ENCODE measurements at places on chromosomes 5 and 9.

DNA sequence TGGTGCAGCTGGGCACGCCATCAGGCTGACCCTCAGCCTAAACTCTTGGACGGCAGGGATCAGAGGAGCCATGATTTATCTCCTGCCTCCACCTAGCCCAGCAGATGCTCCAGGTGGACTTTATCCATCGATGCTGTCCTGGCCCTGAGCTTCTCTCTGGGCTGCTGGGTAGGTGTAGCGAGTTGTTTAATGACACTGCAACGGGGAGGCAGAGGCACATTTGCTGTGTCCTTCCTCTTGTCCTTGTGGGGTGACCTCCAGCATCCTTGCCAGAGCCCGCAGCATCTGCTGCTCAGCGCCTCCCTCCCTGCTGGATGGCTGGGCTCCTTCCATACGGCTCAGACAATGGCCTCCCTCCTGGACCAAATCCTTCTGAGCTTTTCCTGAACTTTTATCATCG is 103.1 kb upstream of the IRX4 start:
- DNase-seq: no peak

- DNase-seq: no peak
Observed at GRCh38 chr9:70262366-70262765, 3.6 kb downstream of the SMC5 start.

DNA sequence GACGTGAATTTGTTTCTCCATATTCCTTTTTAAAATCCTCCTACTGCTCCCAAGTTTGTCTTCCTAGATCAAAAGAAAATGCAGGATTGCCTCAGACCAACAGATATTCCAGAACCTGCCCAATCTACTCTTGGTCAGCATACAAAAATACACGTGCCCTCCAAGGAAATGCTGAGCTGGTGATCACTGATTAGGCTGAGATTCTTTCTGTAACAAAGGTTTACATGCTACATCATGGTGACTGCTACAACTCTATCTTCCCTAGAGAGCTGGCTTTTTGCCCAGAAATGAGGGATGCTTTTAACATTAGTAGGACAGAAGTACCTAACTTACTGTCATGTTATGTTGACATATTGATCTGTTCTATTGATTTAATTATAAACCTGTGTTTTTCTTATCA is 35.5 kb downstream of the OR2Y1 start:
- DNase-seq: no peak

DNA sequence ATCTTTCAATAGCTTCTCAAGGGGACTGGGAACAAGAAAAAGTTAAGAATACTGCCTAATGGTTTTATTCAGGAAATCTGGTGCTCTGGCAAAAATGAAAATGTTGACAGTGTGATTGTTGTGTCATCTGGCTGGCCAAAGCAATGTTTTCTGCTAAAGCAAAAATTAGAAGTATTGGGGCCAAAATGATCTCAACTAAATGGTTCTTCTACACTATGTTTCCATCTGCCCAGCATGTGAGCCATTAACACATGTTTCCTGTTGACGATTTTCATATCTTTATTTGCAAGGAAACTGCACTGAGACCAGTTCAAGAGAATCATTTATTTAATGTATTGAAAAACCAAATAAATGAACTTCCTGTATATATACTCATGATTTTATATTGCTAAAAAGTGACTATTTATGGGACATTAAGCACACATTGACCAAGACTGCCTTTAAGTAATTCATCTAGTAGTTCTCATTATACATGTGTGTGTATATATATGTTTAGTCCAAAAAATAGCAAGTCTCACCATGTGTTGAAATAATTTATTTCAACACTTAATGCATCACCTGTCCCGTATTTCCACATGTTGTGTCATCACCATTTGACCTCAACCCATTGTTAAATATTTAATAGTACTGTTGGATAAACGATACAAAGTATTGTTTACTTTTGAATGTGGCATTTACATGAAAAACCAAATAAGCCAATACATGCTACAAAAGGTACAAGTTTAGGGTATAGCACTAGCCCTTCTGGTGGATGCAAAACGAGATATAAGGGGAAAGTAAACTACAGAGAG is 7.5 kb upstream of the FST start:
- DNase-seq: no peak

GRCh38 chr9:123606141-123606540 is 250.1 kb downstream of the CRB2 start:
- no peak for DNase-seq

GRCh38 chr9:113545068-113545467 is 81.5 kb downstream of the RGS3 start:
- no peak for DNase-seq

GRCh38 chr9:105065098-105066088 is 137.4 kb upstream of the ABCA1 start:
- DNase-seq: no peak

- DNase-seq: peak; percentile 52
Observed at GRCh38 chr9:6805532-6805931, 47.8 kb downstream of the KDM4C start.

- no peak for DNase-seq
Observed at GRCh38 chr9:128027705-128028104, 39.4 kb downstream of the NAIF1 start.

DNA sequence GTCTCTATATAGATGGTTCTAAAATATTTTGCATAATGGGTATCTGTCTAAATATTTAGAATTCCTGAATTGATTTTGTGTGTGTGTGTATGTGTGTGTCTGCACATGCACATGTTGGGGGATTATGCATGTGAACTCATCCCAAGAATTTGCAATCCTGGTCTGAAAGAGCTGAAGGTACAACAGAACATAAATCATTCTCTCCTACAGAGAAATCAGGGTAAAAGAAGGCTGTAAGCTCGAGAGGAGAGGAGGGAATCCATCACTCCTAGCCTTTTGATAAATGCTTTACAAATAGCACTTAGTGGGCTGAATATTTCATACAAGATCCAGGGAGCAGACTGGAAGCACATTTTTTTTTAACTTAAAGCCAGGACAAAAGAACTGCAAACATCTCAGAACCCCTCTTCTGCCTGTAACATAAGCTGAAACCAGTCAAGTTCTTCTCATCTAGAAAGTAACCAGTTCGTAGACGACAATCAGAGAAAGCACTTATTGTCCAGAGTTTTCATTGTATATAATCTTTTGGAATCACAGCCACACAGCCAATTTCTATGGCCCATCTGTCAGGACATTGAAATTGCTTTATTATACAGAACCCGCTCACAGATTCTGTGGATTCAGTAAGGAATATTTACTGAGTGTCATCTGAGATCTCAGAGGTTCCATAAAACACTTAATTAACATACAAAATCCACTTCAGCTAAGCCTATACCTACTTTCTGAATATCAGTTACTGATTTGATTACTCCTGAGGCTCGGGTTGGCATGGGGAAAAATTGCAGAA is 541.4 kb upstream of the ZNF462 start:
- DNase-seq: no peak

- no peak for DNase-seq
Observed at GRCh38 chr9:95202076-95202681, 115.3 kb downstream of the FANCC start.

GRCh38 chr9:107847978-107848964 is 358.7 kb upstream of the KLF4 start:
- DNase-seq: peak; percentile 63

DNA sequence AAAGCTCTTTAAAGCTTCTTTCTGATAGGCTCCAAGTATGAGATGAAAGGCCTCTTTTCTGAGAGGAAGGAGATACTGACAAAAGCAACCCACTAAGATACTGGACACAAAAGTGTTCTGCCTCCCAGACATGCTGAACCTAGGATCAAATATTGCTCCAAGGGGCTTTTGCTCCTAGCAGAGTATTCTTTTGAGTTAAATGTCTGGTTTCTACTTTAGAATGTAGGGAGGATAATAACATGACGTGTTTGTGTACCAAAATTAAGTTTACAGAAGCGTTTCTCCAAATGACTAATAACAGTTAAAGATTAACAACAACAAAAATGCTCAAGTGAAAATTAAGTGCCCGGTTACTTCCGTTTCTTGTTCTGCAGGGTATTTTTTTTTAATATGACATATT is 2293.3 kb upstream of the C9orf72 start:
- no peak for DNase-seq

GRCh38 chr5:171537923-171538537 is 118.6 kb downstream of the FGF18 start:
- no peak for DNase-seq

- DNase-seq: peak; percentile 52
Observed at GRCh38 chr5:132883261-132883834, 9.9 kb downstream of the LEAP2 start.

- no peak for DNase-seq
Observed at GRCh38 chr9:34984049-34984448, 5.5 kb upstream of the DNAJB5 start.

DNA sequence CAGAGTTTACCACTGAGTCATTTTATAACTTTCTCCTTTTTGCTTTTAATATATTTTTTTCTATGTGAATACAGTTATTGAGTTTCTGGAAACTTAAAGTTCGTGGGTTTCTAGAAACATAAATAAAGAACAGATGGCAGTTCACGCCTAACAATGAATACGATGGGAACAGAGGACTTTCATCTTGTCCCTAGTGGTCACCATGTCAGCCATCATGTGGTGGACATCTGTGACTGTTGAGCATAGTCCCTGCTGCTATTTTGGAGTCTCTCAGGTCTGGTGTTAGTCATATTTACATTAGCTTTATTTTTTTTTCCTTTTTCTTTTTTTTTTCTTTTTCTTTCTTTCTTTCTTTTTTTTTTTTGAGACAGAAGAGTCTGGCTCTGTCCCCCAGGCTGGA is 85.3 kb downstream of the XRCC4 start:
- no peak for DNase-seq

- DNase-seq: peak; percentile 53
Observed at GRCh38 chr9:102069969-102070368, 331.5 kb upstream of the GRIN3A start.

DNA sequence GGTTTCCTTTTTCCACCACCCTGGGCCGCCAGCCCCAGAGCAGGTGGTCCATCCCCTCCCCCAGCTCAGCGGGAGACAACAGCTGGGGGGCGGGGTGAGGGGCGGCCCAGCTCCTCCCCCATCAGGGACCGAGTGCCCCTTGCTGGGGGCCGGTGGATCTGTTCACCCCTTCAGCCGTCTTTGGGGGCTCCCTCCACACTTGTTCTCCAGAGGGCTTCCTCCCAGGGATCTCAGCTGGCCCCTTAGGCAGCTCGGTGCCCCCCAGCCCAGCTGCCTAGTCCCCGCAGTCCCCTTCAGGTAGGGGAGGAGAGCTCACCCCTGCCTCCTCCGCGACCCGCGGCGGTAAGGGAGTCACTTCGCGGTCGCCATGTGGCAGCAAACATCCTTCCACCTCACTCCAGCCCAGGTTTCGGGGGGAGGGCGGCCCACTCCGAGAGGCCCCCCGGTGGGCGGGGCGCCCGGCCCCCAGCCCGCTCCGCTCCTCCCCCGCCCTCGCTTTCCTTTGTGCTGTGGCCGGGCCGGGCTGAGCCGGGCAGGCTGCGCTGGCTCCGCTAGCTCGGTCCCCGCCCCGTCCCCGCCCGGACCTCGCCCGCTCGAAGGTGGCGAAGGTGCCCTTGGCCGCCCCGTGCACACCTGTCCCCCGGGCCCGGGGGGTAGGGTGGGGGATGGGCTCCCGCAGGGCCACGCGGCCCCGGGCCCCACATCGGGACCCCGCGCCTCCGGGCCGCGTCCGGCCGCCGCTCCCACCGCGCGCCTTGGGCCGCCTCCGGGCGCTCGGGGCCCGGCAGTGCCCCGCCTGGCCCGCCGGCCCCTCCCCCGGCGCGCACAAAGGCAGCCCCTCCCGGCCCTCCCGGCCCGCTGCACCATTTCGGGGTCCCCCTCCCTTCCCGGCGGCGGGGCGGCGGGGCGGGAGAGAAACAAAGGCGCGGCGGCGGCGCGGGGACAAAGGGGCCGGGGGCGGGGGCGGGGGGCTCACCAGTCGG is 683 bp downstream of the DBN1 start:
- DNase-seq: no peak

- no peak for DNase-seq
Observed at GRCh38 chr5:138805096-138805495, 51.9 kb downstream of the CTNNA1 start.

- no peak for DNase-seq
Observed at GRCh38 chr9:112642126-112642525, 75.8 kb downstream of the INIP start.

DNA sequence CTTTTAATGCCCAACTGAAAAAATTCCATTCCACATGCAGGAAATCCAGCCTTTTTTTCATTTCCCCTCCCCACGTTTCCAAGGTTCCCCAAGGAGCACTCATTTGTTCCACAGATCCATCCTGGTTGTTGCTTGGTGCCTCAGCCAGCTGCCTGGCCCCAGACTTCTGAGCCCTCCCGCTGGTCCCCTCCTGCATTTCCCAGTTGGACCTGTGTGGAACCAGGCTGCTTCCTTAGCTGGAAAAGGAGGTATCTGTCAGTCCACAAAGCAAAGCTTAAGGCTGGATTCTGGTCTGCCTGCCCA is 44.8 kb downstream of the ANGPTL2 start:
- DNase-seq: no peak

GRCh38 chr9:6089300-6089699 is 73.9 kb upstream of the RANBP6 start:
- no peak for DNase-seq

DNA sequence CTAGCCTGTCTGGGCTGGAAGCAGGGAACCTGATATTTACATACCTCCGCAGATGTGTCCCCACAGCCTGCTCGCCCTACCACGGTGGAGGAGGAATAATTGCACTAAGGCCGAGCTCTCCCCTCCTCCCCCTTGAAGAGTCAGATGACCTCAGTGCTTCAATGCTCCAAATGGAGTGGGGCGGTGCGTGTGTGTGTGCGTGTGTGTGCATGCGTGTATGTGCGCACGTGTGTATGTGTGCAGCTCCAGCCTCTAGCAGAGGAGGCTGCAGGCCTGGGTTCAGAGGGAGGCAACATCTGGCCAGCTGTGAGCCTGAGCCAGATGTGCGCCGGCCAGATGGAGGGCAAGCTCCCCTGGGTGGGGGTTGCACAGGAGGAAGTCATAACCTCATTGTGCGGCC is 90.5 kb downstream of the NRG2 start:
- no peak for DNase-seq

DNA sequence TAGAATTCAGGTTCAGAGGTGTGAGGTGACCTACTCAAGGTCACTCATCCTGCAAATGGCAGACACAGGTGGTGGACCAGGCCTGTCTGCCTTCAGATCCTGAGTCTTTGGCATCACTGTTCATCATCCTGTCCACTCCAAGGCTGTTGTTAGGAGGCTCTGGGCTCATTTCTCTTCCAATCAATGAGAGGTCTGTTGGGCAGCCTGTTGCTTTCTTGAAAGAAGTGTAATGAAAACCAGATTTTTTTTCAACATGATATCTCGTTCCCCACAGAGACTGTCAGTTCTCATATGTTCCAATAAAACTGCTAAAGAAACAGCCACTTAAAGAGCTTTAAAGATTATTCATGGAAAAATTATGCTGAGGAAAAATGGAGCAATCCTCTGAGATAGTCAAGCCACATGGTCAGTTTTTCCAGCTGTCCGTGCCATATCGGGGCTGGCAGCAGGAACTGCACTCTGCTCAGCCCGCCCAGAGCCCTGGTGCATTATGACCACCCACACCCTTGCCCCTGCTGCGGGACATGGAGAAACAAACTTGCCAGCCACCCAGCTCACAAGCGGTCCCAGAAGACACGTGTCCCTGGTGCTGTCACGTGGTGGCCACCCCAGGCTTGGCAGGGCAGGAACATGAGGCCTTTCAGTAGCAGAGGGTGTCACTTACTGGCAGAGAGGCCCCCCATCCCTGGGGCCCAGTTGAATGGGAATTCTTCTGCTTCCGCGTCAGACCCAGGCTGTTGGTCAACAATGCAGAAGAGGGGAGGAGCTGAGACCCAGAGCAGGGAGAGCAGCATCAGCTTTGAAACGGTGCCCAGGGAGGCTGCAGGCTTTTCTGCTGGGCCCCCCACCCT is 63.7 kb upstream of the ANGPTL2 start:
- peak; percentile 97 for DNase-seq

Data from stromal cell of bone marrow (primary cell).